Fibroblast of the aortic adventitia (primary cell): ENCODE measurements at places on chromosomes 3 and 15. TPM values are rescaled to one million over a fixed set of nuclear protein-coding genes. Genes with fewer than 3 reads are reported as not detected.

Gene TRANK1
- total RNA-seq = 32.9 and 123 TPM in 2 replicates

Gene KNL1
- total RNA-seq = 1.3 and 35.9 TPM in 2 replicates

Gene GRAMD2A
- 0.33 and 0.63 TPM in 2 replicates for total RNA-seq

Gene CHRNA7
- total RNA-seq = 0.18 TPM in 1 of 2 replicates, not detected in the other

Gene C3orf80
- total RNA-seq = 0.63 and 1.8 TPM in 2 replicates

Gene TLR9
- total RNA-seq = not detected in 2 replicates

Gene SMCO1
- not detected in 2 replicates for total RNA-seq

Gene SMAD6
- total RNA-seq = 17.4 and 27.2 TPM in 2 replicates

Gene CLDN16
- total RNA-seq = 0.09 TPM in 1 of 2 replicates, not detected in the other

Gene MYZAP
- total RNA-seq = not detected in 2 replicates

Gene PRR20G
- total RNA-seq = not detected in 2 replicates

- no peak for DNase-seq
These were observed 420.1 kb downstream of the EDEM1 start for GRCh38 chr3:5607581-5607980.

DNA sequence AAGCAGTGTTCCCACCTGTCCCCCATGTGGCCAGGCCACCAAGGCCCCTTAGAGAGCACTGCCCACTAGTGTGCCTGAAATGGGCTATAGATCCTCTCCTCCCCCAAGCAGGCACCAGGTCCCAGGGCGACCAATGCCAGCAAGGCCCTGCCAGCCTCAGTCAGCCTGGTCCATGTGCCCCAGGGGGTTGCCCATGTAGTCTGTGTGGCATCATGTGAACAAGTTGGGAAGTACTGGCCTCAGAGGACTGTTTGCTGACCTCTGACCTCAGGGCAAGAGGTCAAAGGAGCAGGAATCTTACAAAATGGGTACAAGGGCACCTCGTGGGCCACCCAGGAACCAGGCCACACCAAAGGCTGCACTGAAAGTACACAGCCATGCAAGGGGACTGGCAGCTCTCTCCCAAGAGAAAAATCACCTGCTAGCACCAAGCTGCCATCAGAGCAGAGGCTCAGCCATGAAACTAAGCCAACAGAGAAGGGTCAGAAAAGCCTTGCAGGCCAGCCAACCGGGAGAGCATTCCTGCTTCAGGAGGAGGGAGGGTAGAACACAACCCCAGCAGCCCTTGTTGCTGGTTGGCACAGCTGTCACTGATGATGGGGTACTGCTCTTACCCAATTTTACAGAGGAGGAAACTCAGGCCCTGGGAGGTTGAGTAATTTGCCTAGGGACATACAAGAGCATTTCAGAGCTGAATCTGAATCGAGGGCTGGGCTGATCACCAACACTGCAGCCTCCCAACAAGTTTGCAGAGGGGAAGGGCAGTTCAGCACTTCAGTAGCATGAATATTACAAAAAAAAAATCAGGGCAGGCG is 5.2 kb upstream of the FURIN start:
- DNase-seq = peak; percentile 48

DNA sequence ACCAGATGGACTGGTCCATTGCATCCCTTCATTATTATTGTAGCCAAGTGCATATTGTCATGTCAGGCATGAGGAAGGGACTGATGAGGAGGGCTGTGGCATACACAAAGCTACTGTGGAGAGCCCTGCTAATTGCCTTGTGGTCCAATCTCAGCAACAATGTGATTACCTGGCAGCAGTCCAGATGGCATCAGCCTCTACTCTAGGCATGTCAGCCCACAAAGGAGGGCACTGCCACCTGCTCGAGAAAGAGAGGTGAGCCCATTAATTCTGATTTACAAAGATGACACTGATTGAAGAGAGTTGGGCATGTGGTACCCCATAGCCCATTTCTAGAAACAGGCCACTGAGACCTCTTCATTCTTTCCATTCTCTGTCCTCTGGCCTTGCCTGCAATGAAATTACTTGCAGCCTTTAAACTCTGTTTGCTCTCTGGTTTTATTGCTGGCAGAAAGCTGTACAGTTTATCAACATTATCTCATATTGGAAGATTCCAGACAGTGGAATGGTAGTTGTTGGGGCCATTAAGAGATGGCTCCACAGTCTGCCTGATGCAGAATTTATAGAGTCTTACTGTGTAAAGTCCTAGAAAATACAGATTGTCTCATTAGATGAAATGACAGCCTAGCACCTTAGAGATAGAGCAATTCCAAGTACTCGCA is 307.7 kb downstream of the ARPP21 start:
- no peak for DNase-seq

DNA sequence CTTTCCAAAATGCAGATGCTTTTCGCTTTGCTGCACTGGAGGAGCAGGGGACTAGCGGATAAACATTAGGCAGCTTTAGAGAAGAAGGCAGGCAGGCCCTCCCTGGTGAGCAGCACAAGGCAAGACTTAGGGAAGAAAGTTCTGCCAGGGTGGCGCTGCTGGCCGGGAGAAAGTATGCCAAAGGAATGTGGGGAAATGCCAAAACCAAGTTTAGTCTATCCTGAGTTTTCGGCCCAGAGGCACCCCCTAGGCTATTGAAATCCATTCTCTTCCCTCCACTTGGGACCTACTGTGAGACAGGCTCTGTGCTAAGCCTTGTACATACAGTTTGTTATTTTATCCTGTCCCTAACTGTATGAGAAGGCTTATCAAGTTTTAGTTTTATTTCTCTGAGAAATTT is 9.2 kb downstream of the SHC4 start:
- DNase-seq = peak; percentile 63

DNA sequence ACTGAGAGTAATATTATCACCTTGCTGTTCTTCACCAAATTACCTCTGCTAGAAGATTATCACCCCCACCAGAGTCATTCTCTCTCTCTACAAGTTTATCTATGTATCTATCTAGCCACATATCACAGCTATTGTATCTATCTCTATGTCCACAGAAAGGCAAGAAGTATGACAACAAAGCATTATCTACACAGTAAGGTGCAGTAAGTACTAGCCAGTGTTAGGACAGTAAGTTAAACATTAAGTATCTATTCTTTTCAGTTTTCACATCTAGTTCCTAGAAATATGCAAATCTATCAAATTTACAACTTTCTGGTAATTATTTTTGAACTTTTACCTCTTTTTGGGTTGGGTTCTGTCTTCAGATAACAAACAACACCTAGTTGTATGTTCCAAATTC is 26.5 kb upstream of the XXYLT1 start:
- no peak for DNase-seq

DNA sequence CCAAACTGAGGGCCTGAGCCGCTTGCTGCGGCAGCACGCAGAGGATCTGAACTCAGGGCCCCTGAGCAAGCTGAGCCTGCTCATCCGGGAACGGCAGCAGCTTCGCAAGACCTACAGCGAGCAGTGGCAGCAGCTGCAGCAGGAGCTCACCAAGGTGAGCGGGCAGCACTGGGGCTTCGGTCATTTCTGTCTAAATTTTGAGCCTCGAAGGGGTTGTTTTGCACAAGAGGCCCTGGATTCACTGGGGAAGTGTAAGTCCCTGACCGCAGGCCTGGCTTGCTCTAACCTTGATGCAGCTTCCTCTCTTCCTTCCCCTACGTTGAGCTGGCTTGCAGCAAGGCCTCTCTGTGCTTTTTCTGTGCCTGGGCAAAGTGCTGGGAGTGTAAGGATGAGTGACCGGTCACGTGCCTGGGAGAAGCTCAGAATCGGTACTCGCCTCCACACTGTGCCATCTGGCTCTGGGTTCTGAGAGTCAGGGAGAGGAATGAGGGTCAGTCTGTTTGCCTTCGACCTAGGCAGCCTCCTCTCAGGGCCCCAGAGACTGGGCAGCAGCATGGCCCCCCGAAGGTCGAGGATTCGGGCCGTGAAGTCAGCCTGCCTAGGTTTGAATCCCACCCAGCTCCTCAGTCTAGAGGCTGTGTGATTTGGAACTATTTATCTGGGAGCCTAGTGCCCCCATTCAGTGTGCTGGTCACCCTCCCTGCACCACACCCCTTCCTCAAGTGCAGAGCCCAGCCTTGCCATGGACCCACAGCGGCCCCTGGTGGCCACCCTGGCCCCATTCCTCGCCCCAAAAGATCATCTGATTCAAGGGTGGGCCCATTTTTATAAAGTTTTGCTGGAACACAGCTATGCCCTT is 1.4 kb downstream of the FES start:
- peak; percentile 78 for DNase-seq

DNA sequence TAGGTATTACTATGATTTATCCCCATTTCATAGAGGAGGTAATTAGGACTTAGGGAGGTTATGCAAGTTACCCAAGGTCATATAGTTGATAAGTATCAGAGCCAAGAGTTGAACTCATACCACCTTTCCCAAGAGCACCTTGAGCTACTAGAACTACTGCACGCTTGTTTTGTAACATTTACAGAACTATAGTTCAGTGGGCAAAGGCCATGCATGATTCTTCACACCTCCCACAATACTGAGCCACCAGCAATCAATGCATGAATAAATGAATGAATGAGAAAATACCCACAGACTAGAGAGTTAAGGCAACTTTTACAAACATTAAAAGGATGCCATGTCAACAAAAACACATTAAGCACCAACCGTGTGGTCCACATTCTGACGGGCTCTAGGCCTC is 46.8 kb downstream of the LIPC start:
- DNase-seq = no peak

DNA sequence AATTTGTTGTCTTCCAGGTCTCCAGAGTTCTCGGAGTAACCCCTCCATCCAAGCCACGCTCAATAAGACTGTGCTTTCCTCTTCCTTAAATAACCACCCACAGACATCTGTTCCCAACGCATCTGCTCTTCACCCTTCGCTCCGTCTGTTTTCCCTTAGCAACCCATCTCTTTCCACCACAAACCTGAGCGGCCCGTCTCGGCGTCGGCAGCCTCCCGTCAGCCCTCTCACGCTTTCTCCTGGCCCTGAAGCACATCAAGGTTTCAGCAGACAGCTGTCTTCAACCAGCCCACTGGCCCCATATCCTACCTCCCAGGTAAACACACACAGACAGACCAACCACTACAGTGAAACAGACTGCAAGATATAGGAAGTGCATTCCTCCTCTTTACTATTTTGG is 87.9 kb upstream of the BLM start:
- DNase-seq = no peak

GRCh38 chr3:126850370-126851085 is 132.4 kb upstream of the PLXNA1 start:
- peak; percentile 82 for DNase-seq

DNA sequence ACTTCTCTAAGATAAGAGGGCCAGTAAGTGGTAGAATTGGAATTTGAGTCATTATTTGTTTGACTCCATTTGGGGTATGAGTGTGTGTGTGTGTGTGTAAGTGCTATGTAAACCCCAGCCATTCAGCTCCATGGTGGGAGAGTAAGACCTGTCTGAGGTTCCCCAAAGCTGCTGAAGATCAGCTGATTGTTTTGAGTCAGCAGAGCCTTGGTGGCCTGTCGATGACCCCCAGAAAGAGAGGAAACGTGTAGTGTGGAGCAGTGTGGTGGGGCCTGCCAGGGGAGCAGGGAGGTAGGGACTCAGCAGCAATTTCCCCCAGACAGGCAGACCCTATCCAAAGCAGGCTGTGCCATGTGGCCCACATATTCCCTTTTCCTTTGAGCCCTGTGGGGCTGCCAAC is 5.3 kb downstream of the DVL3 start:
- DNase-seq = peak; percentile 85

GRCh38 chr15:33735637-33736247 is 232.6 kb upstream of the CHRM5 start:
- DNase-seq = peak; percentile 54

DNA sequence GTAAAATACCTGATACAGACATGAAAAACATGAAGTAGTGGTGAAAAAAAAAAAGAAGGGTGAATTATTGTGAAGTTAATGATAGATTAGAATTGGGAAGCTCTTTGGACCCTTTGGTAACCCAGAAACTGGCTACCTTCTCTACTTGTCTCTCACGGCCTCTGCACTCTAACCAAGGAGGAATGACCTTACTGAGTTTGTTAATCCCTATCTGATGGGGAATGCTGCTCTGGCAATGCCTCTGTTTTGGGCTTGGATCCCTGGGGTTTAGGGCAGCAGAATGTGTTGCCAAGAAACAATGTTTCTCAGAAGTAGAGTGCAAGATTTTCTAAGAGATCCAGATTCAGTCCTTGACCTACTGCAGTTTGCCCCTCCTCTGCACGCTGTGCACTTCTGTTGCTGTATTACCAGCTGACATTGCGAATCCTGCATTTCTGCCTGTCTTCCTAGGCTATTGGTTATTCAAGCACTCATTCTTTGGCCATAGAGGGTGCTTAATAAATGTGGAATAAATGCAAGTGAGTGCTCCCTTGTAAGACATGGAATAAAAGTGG is 49.2 kb upstream of the MAP3K13 start:
- DNase-seq = peak; percentile 20

- DNase-seq = peak; percentile 12
These were observed 68.8 kb upstream of the ALDH1A3 start for GRCh38 chr15:100810831-100811230.

GRCh38 chr3:138389841-138390581 is 41.6 kb downstream of the MRAS start:
- DNase-seq = peak; percentile 94

DNA sequence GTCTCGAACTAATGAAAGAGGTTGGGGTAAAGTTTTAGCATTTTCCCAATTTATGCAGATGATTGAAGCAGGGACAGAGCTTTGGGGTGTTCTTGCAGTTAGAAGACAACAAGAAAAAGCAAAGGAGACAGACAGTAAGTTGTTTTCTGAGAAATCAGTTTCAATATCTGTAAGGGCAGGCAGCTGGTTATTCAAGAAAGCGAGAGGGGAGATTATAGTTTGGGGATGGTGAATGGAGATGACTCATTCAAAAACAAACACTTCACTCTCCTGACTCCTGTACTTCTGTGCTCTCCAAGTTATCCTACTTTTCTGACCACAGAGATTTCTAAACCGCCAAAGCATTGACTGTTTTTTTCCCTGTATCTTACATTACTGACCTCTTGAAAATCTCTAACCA is 352.0 kb downstream of the GAP43 start:
- peak; percentile 74 for DNase-seq

DNA sequence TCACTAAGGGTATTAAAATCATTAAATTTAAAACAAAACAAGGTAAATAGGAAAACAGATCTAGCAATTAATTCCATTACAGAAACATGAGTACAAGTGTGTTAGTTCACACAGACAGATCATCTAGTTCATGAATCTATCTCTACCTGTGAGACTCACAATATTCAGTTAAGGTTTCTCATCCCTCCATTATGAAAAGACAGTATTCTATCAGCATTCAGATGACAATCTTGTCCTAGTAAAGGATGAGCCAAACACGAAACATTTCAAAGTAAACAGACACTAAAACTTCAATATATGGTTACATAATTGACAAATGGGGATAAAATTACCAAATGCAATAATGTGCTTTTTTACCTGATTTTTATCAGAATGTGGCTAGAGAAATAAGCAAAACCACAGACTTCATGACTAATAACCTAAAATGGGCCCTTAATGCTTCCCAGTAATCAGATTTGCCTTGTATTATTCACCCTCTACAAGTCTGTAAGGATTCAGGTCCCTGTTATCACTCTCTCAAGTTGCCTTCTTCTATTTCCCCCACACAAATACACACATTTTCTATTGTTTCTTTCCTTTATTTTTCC is 126.8 kb downstream of the DLG1 start:
- DNase-seq = peak; percentile 36

DNA sequence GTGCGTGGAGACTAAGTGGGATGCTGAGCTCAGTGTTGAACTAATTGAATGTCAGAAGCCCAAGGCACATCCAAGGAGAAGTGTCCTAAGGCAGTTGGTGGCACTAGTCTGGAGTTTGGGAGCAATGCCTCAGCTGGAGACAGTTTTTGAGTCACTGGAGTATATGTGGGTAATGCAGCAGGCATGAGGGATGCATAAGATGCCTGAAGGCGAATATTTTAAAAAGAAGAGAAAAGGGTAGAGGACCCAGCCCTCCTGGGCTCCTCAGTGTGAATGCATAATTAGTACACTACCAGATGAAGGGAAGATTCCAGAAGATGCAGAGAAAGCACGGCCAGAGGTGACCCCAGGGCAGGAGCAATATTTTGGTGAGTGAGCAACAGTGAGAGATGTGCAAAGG is 25.1 kb upstream of the PROK2 start:
- no peak for DNase-seq
